ENCODE measurements at places on chromosomes 7 and 10.
A peak's percentile ranks its signal among the peaks of the same experiment; 100 is the strongest.

DNA sequence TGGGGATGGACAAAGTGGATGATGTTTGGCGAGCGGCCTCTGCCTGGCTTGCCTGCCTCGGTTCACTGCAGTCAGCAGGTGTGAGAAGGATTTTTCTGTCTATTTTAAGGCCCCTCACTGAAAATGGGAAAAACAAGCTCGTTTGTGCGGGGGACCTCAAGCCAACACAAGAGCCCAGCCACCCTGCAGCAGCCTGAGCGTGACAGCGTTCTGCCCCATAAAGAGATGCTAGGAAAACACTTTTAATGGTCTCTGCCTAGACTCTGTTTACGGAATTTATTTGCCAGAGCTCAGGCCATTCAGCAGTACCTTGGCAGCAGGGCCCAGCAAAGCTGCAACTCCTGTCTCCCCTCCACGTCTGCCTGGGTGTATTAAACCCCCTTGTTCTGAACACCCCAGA lies 131.7 kb downstream of the GRK5 start:
- peak; percentile 41 for DNase-seq

GRCh38 chr7:114051871-114052331 lies 133.1 kb upstream of the PPP1R3A start:
- no peak for DNase-seq

DNA sequence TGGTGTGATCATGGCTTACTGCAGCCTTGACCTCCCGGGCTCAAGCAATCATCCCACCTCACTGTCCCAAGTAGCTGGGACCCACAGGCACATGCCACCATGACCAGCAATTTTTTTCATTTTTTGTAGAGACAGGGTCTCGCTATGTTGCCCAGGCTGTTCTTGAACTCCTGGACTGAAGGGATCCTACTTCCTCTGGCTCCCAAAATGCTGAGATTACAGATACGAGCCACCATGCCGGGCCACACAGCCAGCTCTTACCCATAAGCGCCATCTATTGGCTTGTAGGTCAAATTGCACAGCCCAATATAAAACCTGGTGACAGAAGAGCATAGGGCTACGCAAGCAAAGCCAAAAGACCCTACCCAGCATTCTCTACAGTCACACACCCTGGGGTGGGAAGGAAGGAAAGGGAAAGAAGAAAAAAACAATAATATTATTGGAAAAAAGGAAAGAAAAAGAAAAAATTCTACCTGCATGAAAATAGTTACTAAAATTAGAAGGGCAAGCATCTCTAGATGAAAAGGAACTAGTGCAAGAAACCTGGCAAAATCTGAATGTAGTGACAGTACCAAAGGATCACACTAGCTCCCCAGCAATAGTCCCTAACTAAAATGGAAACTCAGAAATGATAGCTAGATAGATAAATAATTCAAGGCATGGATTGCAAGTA lies 29.4 kb upstream of the AMPH start:
- peak; percentile 56 for DNase-seq

DNA sequence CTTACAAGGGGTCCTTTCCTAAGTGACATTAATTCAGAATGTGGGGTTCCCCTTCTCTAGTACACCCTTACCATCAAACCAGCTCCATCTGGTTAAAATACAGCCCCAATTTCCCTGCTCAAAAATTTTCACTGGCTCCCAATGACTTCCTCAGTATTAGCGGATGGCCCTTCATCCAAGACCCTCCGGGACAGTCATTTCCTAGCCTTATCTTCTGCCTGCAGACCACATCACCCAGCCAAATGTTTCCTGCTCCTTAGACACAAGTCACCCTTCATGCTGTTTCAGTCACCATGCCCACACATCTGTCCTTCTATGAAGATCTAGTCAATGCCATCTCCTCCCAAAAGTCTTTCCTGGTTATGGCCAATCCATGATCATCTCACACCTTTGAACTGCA lies 45.2 kb downstream of the PARD3 start:
- DNase-seq, result no peak

DNA sequence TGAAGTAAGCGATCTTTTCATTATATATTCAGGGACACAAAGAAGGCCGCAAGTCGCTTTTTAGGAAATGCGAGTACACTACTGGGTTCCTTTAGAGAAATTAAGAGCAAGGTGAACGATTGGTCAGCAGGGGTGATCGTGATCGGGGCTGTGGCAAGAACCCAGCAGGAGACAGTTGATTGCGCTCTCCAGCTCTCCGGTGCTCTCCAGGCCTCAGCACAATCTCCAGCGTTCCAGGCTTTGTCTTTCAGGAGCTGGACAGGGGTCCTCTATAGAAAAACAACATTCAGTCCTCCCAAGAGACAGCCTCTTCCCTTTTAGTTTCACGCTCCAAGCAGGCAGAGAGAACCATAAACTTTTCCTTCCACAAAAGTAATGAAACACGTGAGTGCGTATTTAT lies 170.5 kb upstream of the KLF6 start:
- DNase-seq, result peak; percentile 8

DNA sequence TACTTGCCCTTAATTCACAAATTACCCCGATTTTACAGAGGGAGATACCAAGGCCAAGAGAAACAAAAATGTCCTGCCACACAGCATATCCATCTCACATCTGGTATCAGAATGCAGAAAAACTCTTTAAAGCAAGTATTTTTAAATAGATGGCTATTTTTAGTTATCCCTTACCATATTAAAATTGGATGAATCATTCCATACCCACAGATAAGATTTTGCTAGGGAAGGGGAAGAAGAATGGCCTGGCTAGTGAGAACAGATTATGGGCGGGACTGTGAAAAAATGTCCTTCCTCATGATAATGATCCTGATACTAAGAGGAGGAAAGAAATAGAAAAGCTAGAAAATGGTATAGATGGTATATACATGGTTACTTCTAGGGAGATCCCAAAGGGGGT lies 80.6 kb upstream of the GATAD1 start:
- DNase-seq, result no peak

DNA sequence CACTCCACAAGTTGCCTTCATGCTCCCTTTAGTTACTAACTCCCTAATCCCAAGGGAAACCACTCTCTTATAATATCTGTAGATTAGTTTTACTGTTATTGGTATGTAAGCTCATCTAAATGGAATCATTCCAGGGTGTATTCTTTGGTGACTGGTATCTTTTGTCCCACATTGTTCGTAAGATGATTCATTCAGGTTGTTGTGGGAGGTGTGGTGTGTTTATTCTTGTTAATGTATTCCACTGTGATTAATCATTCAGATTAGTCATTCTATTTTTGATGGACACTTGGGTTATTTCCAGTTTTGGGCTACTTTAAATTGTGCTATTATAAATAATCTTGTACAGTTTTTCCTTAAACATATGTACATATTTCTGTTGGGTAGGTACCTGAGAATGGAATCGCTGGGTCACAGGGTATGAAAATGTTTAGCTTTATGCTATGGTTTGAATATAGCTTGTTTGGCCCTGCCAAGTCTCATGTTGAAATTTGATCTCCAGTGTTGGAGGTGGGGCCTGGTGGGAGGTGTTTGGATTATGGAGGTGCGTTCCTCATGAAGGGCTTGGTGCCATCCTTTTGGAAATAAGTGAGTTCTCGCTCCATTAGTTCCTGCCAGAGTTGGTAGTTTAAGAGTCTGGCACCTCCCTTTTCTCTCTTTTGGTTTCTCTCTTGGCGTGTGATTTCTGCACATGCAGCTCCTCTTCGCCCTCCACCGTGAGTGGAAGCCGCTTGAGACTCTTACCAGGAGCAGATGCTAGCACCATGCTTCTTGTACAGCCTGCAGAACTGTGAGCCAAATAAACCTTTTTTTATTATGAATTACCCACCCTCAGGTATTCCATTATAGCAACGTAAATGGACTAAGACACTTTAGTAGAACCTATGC lies 13.8 kb downstream of the BTRC start:
- DNase-seq, result no peak

DNA sequence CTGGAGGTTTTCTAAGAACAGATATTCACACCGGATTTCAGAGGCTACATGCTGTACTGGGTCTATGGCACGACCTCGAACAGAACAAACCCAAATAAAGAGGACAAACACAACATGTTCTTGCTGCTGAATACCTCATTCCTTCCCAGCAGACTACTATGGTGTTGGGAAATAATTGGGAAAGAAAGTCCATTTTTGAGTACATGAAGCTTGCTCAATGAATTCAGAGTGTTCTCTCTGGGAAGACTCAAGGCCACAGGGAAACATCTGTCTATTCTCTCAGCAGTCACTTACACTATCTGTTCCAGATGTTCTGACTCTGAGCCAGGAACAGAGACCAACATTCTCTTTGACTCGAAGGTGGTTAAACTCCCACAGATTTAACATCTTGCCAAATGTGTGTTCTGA lies 30.9 kb downstream of the LAMB1 start:
- DNase-seq, result no peak

DNA sequence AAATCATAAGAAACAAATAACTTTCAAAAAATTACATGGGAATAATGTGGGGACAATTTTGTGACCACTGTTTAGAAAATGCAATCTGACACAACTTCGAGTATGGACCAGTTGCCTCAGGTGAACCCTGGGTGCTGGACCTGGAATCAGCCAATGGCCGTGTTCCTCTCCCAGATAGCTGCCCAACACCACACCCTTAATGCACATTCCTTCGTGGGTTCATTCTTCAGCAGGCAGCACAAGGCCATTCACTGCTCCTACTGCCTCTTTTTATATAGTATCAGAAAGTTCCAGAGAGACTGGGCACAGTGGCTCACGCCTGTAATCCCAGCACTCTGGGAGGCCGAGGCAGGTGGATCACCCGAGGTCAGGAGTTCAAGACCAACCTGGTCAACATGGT lies 89.1 kb upstream of the PARD3 start:
- DNase-seq, result no peak

GRCh38 chr10:5629303-5630111 lies 36.9 kb downstream of the ASB13 start:
- peak; percentile 70 for DNase-seq

- no peak for DNase-seq
These were observed 729.3 kb upstream of the AUTS2 start for GRCh38 chr7:68868978-68869377.

- DNase-seq, result no peak
These were observed 708 bp downstream of the KLHDC10 start for GRCh38 chr7:130070861-130071622.

DNA sequence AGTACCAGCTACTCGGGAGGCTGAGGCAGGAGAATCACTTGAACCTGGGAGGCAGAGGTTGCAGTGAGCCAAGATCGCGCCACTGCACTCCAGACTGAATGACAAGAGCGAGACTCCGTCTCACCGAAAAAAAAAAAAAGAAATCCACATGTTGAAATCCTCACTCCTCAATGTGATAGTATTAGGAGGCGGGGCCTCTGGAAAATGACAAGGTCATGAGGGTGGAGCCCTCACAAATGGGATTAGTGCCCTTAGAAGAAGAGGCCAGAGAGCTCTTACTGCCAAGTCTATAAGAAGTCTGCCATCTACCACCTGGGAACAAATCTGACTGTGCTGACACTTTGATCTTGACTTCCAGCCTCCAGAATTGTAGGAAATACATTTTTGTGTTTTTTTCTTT lies 10.6 kb downstream of the MMD2 start:
- DNase-seq, result no peak

GRCh38 chr7:156773966-156774365 lies 119.0 kb downstream of the LMBR1 start:
- no peak for DNase-seq

DNA sequence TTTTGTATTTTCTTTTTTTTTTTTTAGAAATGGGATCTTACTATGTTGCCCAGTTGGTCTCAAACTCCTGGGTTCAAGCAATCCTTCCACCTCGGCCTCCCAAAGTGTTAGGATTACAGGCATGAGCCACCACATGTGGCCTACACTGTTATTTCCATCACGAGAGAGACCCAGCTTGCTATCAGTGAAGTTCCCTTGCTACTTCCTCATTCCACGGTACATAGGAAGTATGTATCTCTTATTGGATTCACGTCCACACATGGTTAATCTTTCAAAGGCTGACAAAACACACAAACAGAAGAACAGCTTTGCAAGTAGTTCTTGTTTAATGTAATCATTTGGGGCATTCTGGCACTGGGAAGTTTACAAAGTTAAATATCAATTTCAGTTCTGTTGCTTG lies 50.9 kb downstream of the DCLRE1A start:
- DNase-seq, result no peak

DNA sequence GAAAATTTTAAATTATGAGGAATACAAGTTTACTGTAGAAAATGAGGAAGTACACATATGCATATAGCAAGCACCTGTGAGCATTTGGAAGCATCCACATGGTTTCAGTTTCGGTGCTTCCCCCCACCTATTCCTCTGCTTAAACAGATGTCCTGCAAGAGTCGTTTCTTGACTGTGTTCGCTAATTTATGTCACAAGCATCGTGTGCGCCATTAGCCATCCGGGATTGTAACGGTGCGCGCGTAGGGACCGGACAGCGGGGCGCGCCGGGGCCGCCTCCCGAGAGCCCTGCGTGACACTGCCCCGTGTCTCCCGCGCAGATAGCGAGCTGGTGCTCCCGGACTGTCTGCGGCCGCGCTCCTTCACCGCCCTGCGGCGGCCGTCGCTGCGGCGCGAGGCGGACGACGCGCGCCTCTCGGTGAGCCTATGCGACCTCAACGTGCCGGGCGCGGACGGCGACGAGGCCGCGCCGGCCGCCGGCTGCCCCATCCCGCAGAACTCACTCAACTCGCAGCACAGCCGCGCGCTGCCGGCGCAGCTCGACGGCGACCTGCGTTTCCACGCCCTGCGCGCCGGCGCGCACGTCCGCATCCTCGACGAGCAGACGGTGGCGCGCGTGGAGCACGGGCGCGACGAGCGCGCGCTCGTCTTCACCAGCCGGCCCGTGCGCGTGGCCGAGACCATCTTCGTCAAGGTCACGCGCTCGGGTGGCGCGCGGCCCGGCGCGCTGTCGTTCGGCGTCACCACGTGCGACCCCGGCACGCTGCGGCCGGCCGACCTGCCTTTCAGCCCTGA lies 90.9 kb downstream of the NEURL1 start:
- no peak for DNase-seq

- no peak for DNase-seq
These were observed 10.1 kb upstream of the HPS1 start for GRCh38 chr10:98456686-98457482.

DNA sequence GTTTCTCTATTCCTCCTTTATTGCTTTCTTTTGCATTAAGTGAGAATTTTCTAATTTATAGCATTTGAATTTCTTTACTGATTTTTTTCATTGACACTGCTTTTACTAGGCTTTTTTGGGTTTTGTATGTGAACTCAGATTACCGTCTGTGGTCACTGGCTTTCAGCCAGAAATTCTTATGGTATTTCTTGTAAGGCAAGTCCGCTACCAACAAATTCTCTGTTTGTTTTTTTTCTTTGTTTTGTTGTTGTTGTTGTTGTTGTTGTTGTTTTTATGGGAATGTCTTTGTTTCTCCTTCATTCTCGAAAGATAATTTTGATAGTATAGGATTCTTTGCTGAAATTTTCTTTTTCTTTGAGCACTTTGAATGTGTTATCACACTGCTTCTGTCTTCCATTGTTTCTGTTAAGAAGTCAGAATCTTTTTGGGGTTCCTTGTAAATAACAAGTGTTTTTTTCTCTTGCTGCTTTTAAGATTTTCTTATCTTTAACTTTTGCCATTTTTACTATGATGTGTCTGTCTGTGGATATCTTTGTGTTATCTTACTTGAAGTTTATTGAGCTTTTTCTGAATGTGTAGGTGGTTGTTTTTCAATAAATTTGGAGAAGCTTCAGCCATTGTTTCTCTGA lies 7.2 kb downstream of the NET1 start:
- DNase-seq, result no peak

GRCh38 chr7:73509463-73509862 lies 12.6 kb downstream of the BAZ1B start:
- no peak for DNase-seq

GRCh38 chr10:13329565-13329964 lies 18.5 kb downstream of the SEPHS1 start:
- DNase-seq, result no peak
